ENCODE measurements at places on chromosomes 11 and 22.

DNA sequence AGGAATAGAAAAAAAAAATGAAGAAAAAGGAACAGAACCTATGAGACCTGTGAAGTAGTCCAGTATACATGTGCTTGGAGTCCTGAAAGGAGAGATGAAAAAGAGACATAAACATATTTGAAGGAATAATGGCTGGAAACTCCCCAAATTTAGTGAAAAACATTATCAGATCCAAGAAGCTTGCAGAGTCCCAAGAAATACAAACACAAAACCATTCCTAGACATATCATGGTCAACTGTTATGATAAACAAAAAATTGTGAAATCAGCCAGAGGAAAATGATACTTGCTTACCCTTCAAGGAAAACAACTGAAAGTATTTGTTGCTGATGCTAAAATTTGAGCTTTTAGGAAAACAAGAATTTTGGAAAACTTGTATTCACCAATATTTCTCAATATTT, 250.1 kb downstream of the DDX10 start:
- no peak for DNase-seq

- no peak for DNase-seq
Measured at GRCh38 chr11:17423533-17424310, 35.3 kb upstream of the KCNJ11 start.

DNA sequence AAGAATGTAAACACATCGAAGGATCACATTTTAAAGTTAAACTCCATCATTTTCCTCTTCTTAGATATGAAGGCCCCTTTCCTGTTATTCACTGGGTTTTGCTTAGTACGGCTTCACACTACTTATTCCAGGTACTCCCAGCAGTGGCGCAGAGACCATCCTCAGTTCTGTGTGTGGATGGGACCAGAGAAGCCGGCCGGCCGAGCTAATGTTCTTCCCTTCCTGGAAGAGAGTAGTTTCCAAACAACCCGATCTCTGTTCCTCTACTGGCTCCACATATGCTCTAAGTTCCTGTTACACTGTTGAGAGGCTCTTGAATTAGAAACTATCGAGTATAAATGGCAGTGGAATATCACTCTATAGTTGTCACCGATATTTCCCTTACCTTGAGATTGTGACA, 684 bp upstream of the NFRKB start:
- DNase-seq = no peak

GRCh38 chr22:48039326-48039725, 1276.9 kb downstream of the TBC1D22A start:
- no peak for DNase-seq

DNA sequence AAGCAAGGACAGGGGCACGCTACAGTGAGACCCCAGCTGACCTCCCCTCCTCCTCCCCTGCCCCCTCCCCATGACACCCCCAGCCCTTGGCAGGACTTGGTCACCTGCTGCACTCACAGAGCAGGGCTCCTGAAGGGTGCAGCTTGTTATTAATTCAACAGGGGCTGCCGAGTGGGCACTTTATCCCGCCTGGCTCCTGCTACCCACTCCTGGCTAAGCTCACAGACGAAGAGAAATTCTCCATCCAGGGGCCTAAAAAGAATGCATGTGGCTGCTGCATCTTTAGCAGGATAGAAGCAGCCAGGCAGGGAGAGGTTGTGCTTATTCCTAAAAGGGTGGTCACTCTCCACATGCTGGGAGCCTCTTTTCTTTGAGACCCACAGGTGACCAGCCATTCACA, 40.3 kb downstream of the GALNT18 start:
- no peak for DNase-seq

- no peak for DNase-seq
Measured at GRCh38 chr11:1761857-1762536, 1.7 kb downstream of the CTSD start.

GRCh38 chr22:46637711-46638600, 17.8 kb downstream of the GRAMD4 start:
- DNase-seq = no peak

DNA sequence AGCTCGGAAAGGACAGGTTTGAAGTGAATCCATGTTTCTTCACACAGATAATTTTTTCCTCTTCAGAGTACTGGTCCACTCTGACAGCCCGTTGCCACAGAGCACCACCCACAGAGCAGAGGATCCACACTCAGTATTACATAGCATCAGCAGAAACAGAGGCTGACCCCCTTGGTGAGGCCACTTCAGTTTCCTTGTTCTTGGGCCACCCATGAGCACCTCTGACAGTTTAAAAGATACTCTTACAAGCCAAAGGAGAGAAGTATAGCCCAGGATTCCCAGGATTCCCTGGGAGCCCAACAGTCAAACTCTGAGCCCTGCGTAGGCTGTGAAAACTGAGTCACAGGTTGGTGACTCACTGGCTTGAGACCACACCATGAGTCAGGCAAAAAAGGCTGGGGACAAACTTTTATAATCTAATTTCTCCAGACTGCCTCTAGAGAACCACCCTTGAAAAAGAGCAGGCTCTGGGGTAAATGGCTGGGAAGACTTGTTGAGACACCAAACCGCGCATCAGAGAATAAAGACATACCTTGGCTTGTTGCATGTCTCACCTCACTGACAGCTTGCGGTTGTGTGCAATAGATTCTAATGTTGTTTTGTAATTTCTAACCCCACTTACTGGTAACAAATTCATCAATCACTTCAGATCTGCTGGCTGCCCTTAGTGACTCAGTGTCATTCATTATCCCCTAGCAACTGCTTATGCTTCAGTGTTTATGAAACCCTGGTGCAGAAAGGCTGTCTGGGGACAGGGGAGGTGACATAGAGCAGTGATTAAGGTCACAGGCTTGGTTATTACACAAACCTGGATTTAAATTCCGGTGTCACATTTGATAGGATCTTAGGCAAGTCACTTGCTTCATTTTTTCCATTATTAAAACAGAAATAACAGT, 56.9 kb upstream of the PRSS23 start:
- DNase-seq = peak; percentile 91

GRCh38 chr22:11066458-11067285, 4461.3 kb upstream of the OR11H1 start:
- no peak for DNase-seq
